Stimulated activated CD4-positive, alpha-beta T cell treated with anti-CD3 and anti-CD28 coated beads, Interleukin-1b, Interleukin-23, amount 100 ng/mL, for 48 hours (primary cell): ENCODE measurements at places on chromosomes 1 and 21.

DNA sequence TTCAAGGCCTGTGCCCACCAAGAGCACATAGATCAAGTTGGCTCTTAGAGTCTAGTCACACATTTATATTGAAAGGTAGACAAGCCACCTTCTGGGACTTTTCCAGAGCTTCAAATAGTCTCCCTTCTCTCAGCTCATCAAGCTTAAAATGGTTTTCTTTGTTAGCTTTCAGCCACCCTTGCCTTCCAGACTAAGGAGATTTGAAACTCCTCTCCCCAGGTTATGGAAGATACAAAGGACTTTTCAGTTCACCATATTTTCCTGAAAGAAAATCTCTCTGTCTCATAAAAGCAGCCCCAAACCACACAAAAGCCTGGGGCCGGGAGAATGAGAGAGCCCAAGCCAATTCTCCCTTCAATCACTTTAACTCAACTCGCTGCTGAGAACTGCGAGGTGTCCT lies 134.1 kb downstream of the ZC3H11B start:
- DNase-seq: no peak

GRCh38 chr1:215844266-215844665 lies 277.2 kb downstream of the KCTD3 start:
- DNase-seq: no peak

DNA sequence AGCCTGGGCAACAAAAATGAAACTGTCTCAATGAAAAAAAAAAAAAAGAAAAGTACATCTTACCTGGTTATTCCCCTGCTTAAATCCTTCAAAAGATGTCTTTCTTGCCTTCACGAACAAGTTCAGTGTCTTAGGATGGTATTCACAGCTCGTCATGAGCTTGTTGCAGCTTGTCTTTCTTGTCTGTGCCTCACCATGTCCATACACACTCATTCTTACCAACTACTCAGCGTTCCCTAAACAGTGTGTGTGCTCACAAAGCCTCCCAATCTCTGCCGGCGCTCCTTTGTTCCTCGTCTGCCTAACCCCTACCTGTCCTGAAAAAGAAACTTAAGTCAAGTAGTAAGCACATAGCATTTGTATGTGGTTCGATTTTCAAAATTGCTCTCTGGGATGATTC lies 31.1 kb downstream of the UBE4B start:
- no peak for DNase-seq

DNA sequence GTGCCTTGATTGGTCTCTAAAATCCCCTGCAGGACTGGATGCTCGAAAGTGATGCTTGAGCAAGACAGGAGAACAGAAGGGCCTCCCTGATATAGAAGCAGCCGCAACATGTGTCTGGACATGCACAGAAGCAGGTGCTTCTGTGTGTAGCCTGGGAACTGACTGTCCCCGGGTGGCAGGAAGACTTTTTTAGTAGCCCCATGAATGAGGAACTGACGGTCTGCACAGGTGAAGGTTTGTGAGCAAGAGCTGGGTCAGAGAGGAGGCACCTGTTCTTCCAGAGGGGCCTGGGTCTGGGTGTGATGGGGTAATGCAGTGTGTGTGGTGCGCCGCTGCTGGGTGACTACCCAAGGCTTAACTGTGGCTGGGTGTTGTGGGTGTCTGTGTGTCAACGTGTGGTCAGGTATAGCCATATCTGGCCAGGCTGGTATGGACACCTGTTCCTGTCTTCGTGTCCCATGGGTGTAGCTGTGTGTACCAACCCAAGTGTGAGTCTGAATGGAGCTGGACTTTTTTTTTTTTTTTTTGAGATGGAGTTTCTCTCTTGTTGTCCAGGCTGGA lies 39.1 kb upstream of the FOXO6 start:
- DNase-seq: no peak

DNA sequence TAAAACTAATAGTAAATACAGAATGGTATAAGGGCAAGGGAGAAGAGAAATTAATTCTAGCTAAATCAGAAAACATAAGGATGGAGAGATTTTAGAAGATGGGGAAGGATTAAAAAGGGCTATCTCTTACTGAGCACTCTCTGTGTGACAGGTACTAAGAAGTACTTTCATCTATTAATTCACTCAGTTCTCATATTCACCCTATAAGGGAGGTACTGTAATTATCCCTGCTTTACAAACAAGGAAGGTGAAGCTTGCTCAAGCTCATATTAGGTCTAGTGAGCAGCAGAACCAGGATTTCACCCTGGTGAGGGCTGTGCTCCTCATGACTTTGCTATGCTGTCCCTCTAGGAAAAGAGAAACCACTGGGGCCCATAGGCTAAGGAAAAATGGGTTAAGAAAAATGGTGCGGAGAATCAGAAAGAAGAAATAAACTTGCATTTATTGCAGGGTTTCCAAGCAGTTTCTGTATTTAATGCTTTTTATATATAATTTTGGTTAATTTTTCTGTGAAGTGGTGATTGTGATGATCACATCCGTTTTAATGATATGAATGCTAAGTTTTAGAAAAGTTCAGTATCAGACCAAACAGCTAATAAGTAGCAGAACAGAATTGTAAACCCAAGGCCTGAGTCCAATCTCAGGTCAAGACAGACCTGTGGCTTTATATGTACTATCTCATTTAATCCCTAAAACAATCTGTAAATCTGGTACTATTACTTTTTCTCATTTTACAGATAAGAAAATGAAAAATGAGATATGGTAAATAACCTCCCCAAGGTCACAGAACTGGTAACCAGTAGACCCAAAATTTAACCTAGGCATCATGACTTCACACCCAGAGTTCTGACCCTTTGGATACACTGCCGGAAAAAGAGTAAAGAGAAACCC lies 1.7 kb downstream of the PCNX2 start:
- no peak for DNase-seq
